Stimulated activated CD4-positive, alpha-beta T cell treated with anti-CD3 and anti-CD28 coated beads, Interleukin-4, amount 100 ng/mL, for 1 hour (primary cell): ENCODE measurements at places on chromosomes 11 and 22.

DNA sequence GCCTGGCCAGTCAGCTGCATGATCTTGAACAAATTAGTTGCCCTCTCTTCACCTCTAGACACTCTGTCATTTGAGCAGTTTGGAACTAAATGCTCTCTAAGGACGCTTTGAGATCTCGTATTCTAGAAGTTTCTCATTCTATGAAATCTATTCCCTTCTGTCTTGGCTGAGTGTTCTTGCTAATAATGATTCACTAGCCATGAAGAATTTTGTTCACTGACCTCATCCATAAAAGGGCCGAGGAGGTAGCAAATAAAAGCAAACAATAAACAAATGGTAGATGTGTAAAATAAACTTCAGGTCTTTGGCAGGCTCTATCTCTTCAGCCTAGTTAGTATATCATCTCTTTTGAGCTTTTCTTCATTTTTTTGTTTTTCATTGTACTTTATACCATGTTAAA, 76.6 kb downstream of the USP35 start:
- no peak for DNase-seq

- DNase-seq = no peak
Observed at GRCh38 chr11:75576017-75576416, 14.0 kb downstream of the SERPINH1 start.

- DNase-seq = no peak
Observed at GRCh38 chr11:102421261-102421660, 31.3 kb downstream of the TMEM123 start.

- no peak for DNase-seq
Observed at GRCh38 chr11:97890466-97890865, 1130.3 kb upstream of the CNTN5 start.

- DNase-seq = no peak
Observed at GRCh38 chr11:41612415-41612814, 153.0 kb upstream of the LRRC4C start.

DNA sequence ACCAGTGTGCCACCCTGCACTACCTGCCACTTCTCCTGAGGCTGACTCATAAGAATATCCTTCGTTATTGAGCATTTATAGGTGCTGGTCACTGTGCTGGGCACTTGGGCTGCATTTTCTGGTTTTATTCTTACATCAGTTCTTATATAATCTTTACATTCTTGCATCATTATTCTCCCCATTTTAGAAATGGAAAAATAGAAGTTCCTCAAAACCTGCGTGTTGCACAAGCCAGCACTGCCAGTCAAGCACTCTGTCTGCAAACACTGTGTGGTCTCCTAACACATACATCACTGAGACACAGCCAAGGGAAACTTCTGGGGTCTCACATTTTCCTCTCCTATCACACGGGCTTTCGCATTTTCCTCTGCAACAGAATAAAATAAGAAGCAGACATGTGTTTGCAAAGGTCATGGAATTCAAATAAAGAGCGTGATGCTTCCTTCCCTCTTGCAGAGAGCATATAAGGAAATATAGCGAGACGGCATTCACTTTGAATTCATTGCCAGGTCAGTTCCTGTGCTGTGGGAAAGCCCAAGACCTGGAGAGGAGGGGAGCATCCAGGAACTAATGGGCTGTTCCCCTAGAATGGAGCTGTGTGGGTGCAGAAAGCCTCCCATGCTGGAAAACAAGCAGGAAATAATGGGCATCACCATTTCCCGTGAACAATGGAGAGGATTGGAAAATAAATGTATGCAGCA, 73.9 kb upstream of the SEZ6L start:
- no peak for DNase-seq
